Myocyte (in vitro differentiated cells): ENCODE measurements at places on chromosomes 3 and 15. TPM values are rescaled to one million over a fixed set of nuclear protein-coding genes. Genes with fewer than 3 reads are reported as not detected.

DNA sequence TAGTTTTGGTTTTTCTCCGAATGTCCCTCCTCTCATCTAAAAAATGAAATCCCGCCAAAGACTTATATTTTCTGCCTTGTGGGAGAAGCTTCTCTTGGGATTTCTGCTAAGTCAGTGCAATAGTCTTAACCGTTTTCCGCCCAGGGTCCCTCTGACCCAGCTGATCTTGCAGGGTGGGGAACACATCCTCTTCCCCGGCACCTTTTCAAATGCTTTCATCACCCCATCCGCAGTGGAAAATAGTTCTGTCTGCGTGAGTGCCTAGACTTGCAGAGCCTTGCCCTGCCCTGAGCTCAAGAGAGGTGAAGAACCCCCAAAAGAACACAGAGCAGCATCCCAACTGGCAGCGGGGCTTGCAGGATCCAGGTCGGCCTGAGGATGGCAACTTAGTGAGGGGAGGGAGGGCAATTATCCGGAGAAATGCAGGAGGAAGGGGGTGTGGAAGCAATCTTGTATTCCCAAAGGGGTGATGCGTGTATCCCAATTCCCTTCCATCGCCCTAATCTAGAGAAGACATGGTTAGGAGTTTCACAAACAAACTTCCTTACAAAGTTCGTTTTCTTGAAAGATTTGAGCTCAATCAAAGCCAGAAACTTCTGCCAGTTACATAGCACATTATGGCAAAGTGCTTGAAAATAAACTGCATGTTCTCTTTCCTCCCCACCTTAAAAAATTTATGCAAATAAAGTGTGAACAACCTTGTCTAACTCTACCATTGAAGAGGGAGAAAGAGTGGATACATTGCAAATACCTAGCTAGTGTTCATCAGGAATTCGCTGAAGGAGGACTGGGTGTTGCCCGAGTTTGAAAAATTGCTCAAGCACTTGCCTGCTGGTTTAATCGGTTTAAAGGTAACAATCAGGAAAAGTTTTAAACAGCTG lies 79.9 kb downstream of the NR2F2 start:
- DNase-seq: no peak

- no peak for DNase-seq
These were observed 4.5 kb downstream of the CHRD start for GRCh38 chr3:184384342-184384741.

GRCh38 chr15:45134682-45135604 lies 5.1 kb downstream of the DUOX1 start:
- no peak for DNase-seq

DNA sequence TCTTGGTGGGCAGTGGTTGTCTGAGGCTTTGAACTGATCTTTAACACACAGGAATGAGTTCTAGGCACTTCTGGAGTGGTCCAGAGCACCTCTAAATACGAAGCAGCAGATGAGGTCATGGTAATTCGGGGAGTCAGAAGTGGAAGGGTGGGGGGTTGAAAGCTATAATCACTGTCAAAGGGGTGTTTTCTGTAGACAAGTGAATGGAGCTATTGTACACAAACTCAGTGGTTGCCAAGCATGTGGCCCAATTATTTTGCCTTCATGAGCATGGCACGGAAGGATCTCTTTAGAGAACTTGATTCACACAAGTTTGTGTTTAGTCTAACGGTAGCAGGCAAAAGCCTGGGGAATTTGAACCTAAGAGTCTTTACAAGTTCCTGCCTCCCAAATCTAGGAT lies 6.3 kb downstream of the FRMD5 start:
- DNase-seq: no peak

- DNase-seq: no peak
These were observed 56.9 kb downstream of the LRCH3 start for GRCh38 chr3:197847866-197848401.

DNA sequence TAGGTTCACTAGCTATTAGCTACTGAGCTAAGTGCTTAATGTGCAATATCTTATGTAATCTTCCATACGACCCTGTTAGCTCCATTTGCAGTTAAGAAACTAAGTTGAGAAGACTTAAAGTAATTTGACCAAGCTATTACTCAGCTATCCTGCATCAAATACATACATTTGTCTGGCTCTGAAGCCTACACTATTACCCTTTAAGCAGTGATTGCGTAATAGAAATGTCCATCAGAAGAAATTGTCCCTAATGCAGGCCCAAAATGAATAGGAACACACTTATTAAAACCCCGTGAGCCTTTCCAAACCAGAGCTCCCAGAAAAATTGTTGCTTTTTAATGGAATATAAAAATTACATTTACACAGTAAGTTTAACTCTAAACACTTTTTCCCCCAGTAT lies 5.3 kb upstream of the MYO1E start:
- DNase-seq: no peak

- no peak for DNase-seq
These were observed 7.0 kb downstream of the SNAP23 start for GRCh38 chr15:42502477-42502876.

DNA sequence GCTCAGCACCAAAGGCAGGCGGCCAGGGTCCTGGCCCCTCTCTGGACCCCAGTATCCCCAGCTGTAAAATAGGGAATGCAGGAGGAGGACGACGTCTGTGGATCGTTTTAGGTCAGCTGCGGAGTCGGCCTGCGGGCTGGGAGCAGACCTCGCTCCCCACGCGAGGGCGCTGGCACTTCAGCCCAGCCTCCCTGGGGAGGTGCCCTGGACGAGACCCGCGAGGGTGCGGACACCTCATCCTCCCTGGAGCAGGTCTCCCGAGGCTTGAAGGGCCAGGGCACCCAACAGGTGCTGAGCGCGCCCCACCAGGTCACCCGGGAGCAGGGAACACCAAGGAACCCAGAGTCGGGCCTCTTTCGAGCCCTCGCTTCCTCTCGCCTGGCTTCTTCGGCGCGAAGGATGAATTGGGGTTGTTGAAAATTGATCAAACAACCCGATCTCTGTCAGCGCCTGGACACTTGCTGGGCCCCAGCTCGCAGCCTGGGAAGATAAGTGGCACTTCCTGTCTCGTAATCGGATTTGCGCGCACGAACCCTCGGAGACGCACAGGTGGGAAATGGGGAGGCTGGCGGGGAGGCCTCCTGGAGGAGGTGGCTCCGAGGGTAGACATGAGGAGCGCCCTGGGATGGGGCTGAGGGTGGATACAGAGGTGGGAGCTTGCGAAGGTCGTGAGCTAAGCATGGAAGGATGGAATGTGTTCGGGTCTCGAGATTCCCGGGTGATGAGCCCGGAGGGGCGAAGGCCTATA lies 588 bp upstream of the VIPR1 start:
- DNase-seq: peak; percentile 21

- peak; percentile 57 for DNase-seq
These were observed 63.0 kb downstream of the CHSY1 start for GRCh38 chr15:101188637-101189408.

DNA sequence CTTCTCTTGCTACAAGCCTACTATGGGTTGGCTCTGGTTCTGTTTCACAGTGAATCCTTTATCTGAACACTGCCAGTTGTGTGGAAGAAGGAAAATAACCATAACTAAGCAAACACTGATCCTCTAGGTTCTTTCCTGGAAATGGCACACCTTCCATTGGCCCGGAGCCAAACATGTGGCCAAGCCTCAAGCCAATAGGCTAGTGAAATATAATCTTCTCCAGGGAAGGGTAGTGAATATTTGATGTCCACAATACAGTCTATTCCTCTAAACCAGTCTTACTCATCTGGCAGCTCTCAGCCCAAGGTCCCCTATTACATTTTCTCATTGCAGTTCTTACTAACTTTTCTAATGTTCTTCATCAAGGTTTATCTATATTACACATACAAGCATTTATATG lies 921.3 kb downstream of the TUSC7 start:
- DNase-seq: peak; percentile 64

- no peak for DNase-seq
These were observed 25.4 kb downstream of the DENND4A start for GRCh38 chr15:65766422-65767263.

GRCh38 chr15:93043621-93044300 lies 45.2 kb downstream of the RGMA start:
- DNase-seq: no peak

DNA sequence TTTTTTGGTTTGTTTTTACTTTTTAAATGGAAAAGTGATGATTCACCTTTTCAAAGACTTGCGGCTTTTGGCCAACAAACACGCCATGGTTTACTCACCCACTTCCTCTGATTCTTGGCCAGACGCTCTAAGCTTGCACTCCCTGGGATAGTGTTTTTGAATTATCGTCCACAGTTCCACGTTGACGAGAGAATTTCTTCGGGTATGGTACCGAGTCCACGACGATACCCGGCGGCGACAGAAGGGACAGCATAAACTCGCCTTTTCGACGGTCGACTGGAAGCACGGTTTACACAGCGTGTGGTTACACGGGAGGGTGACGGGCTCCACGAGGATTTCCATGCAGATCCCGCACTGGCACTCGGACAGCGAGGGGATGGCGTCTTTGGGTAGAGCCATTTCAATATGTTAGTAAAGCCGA lies 783 bp downstream of the RNF168 start:
- peak; percentile 71 for DNase-seq

- DNase-seq: no peak
These were observed 29.2 kb downstream of the CPN2 start for GRCh38 chr3:194321693-194322640.

DNA sequence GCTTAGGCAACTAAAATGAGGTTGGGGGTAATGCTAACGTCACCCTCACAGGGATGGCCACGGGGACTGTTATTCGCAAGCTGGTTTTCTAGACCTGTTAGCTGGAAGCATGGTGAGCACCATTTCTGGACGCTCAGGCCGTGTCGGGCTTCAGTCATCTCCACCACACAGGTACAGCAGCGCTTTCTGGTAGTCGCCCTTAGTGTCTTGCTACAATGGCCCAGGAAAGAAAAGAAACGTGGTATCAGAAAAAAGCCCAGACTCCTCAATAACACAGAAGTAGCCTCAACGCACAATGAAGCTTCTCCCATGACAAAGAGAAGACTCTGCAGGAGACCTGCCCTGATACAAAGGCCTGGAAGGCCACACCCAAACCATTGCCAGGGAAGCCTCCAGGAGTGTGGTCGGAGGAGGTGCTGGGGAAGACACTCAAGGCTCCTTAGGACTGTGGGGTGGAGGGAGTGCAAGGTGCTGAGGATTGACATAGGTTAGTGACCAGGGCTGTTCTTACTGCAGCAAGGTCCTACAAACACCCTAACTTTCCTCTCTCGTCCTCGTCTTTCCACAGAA lies 50.2 kb downstream of the ANXA2 start:
- no peak for DNase-seq

- peak; percentile 99 for DNase-seq
These were observed at the start of gene ACTC1 for GRCh38 chr15:34795267-34796081. Gene ACTC1 (minus strand): TSS chr15:34795549. CDS start chr15:34794808, 741 bp downstream.

GRCh38 chr3:9110316-9110715 lies 139.1 kb downstream of the SRGAP3 start:
- no peak for DNase-seq

GRCh38 chr3:72629191-72629631 lies 219.0 kb downstream of the SHQ1 start:
- no peak for DNase-seq

DNA sequence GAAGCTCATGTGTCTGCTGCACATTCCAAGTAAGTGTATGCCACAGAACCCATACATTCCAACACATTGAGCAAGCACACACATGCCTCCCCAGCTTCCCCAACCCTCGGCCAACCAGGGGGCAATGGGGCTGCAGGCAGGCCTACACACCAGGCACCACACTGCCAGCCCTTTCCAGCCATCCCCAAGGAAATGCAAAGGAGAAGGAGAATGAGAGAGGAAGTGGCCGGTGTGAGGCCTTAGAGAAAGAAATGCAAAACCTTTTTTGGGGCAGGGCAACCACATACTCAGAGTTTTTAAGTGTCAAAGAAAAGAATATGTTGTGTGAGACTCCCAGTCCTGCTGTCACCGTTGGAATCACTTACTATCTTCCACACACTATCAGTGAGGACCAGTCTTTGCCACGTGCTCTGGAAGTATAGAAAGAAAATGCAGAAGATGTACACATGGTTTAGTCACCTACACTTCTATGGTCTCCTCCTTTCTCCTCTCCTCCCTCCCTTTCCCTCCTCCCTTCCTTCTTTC lies 11.1 kb downstream of the IGF2BP2 start:
- DNase-seq: peak; percentile 44

DNA sequence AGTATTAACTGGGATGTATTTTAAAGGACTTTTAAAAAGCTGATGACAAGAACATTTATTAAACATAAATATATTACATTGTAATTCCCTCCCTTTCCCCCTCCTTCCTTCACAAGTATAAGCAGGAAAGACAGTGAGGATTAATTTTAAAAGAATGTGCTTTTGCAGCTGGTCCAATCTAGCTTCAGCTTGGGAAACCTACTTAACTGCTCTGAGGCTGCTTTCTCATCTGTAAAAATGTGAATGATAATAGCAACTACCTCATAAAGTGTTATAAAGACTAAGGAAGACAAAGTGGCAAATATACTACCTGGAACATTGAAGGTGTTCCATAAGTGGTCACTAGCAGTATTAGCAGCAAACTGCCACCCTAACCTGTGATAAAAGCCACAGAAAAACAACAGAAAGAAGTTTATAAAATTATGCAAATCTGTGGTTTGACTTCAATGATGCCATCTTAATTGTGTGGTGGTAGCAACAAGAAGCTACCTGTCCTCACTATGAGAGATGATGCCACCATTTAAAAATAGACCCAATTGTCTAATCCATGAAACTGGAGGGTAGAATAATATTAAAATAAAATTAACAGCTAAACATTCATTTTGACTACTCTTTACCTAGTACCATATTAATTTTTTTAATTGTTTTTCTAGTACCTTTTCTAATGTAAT lies 20.0 kb downstream of the DHX36 start:
- no peak for DNase-seq

GRCh38 chr3:52036222-52036694 lies 20.1 kb downstream of the DUSP7 start:
- no peak for DNase-seq

GRCh38 chr3:129259612-129260477 lies 10.4 kb downstream of the COPG1 start:
- no peak for DNase-seq

DNA sequence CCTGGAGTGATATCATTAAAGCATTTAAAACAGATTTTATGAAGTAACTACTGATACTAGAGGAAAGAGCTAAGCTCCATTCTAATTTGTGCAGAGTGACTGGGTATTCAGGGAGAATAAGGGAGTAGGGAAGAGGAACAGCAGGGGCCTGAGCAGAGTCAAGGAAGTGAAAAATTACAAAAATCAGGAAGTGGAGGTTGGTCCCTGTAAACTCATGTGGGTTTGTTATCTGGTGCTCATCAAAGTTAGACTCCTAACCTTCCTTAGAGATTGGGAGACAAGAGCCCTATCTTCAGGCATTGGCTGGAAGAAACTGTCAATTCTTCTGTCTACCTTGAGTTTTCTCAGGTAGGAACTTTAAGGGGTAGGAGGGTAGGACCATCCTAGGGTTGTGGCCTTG lies 82.5 kb downstream of the NEK11 start:
- no peak for DNase-seq

GRCh38 chr3:98029083-98029482 lies 6.0 kb downstream of the GABRR3 start:
- DNase-seq: no peak

- DNase-seq: no peak
These were observed 43.4 kb downstream of the ST3GAL6 start for GRCh38 chr3:98806521-98806920.

The FBXW12 gene
- 0.21 TPM in 1 of 2 replicates, not detected in the other for total RNA-seq

The CLEC3B gene
- 0.75 TPM in 1 of 2 replicates, not detected in the other for total RNA-seq

The MESP2 gene
- total RNA-seq: 0.24 and 0.42 TPM in 2 replicates

The CCDC33 gene
- not detected in 2 replicates for total RNA-seq

The PARP15 gene
- 0.08 TPM in 1 of 2 replicates, not detected in the other for total RNA-seq
